ENCODE measurements at places on chromosomes 13 and 19.

DNA sequence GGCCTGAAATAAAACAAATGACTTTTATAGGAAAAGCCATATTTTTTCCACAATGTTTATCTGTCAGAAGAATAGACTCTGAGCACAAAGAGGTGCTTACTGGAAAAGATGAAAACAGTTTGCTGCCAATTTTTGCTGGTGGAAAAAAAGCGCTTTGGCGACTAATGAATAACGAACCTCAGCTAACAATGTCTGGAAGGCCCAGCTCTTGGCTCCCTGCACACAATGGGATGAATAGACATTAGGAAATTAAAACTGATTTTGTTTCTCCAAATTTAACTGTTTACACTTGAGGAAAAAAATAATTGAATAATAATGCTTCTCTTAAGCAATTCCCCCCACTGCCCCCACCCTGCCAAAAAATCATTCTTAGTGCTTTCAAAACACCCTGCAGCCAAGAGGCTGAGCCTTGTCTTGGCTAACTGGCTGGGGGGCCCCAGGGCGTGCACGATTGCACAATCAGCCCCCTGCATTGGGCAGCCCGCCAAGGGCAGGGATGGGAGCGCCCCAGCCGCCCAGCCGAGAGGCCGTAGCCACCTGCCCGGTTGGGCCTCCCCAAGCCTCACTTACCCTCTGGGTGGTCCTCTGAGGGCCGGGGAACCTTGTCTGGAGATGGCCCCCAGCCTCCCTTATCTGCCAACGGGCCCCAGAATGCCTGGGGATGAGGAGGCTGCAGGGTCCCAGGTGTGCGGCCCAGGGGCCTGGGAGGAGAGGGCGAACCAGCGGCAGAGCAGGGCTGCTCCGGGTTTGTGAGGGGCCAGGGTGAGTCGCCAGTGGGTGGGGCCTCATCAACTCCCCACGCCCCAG, 16.8 kb downstream of the CEBPG start:
- DNase-seq, result no peak

GRCh38 chr19:18839465-18840287, 7.9 kb downstream of the UPF1 start:
- no peak for DNase-seq

DNA sequence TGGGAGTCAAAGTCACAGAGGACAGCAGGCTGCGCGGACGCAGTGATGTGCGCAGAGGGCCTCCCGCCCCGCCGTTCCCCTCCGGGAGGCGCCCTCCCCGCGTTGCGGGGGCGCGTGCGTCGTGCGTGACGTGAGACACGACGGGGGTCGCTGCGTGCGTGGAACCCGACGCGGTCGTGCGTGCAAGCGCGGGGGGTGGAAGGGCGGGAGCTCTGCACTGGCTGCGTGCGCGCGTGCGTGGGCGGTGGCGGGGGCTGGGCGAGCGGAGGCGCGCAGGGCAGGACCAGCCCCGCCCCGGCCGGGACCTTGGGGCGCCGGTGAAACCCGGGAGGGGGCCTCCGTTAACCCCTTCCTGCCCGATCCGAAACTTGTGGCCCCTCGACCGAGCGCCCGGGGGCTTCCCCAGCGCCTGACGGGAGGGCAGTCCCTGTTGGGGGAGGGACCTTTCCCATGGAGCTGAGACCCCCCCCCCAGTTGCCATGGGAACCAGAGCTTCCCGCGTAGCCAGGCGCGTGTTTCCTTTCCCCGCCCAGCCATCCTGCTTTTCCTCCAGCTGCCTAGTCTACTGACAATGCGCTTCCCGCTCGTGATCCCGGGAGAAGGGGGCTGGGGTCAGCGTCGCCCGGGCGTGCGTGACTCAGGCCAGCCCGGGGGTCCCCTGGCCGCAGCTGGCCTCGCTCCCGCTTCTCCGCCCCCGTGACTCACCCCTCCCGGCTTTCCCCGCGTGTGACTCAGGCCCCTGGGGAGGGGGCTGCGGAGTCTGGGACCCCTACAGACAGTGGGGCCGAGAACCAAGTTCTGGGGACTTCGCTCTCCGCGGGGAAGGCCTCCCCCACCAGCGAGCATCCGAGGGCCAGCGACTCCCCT, 7.3 kb upstream of the HOOK2 start:
- peak; percentile 83 for DNase-seq

GRCh38 chr13:93243375-93244063, 16.9 kb downstream of the GPC6 start:
- DNase-seq, result no peak

GRCh38 chr19:8456064-8456463, 11.3 kb downstream of the HNRNPM start:
- no peak for DNase-seq
